Adrenal gland (tissue), 19 donors: ENCODE measurements at places on chromosomes 3 and 15. TPM values are rescaled to one million over a fixed set of nuclear protein-coding genes. Genes with fewer than 3 reads are reported as not detected.

- no peaks in the 10 kb centered on the region for H3K36me3 ChIP-seq
- H3K27ac ChIP-seq: no peak overlapping the region
- H3K4me1 ChIP-seq: no peaks in the 10 kb centered on the region
- no peaks in the 10 kb centered on the region for H3K27me3 ChIP-seq
- H3K4me3 ChIP-seq: no peak overlapping the region
- DNase-seq: no peak
Observed at GRCh38 chr3:33139996-33140395, 26.2 kb downstream of the CRTAP start.

DNA sequence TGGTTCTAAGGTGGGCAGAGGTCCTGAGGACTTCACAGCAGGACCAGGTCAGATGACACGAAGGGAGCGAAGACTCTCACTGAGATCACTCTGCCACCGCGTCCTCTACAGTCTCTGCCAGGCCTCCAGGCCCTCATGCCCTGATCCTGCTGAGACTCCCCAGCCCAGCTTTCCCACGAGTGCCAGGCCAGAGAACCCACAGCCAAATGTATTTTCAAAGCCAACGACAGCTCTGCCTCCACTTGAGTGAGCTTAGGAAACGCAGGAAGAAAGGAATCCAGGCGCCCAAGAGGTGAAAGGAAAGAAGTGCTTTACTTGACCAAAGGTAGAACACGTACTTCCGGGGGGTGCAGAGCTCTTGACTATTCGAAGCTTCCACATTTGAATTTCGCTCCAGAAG is 275.0 kb downstream of the XXYLT1 start:
- H3K27me3 ChIP-seq: no peaks in the 10 kb centered on the region
- no peak for DNase-seq
- H3K4me1 ChIP-seq: no peaks in the 10 kb centered on the region
- no peak overlapping the region for H3K27ac ChIP-seq
- no peak overlapping the region for H3K4me3 ChIP-seq

- no peak overlapping the region for H3K4me3 ChIP-seq
- no peak overlapping the region for H3K27ac ChIP-seq
- H3K36me3 ChIP-seq: no peaks in the 10 kb centered on the region
- no peak for DNase-seq
- peaks cover 21% of the 10 kb centered on the region for H3K27me3 ChIP-seq
- H3K4me1 ChIP-seq: peaks cover 5% of the 10 kb centered on the region
Observed at GRCh38 chr15:80779658-80780415, 667 bp downstream of the CEMIP start.

- H3K27me3 ChIP-seq: no peaks in the 10 kb centered on the region
- H3K4me1 ChIP-seq: no peaks in the 10 kb centered on the region
- H3K27ac ChIP-seq: no peak overlapping the region
- no peaks in the 10 kb centered on the region for H3K36me3 ChIP-seq
Observed at GRCh38 chr3:55885721-55886120, 398.6 kb upstream of the WNT5A start.

DNA sequence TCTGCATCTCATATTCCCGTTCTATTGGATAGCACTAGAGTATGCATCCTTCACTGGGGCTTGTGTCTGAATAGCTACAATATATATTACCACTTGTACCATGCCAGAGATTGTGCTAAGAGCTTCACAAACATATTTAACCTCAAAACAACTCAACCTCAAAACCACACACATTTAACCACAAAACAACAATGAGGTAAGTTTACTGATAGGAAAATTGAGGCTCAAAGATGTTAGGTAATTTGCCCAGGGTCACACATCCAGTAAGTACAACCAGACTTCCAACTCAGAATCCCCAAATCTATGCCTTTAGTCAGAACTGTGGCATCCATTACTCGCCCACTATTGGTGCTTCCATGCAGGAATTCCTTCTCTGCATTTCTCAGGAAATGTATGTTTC is 220.0 kb downstream of the FAM43A start:
- no peak overlapping the region for H3K27ac ChIP-seq
- no peaks in the 10 kb centered on the region for H3K27me3 ChIP-seq
- DNase-seq: no peak
- H3K4me3 ChIP-seq: no peak overlapping the region
- H3K4me1 ChIP-seq: no peaks in the 10 kb centered on the region

The GOLGA8R gene
- polyA plus RNA-seq: 4.7 TPM
